ENCODE measurements at places on chromosomes 4 and X.
A peak's percentile ranks its signal among the peaks of the same experiment; 100 is the strongest.

- no peak for DNase-seq
Observed at GRCh38 chr4:185933078-185933581, 121.1 kb upstream of the SORBS2 start.

- DNase-seq = no peak
Observed at GRCh38 chr4:135552131-135552530, 1350.5 kb upstream of the PABPC4L start.

DNA sequence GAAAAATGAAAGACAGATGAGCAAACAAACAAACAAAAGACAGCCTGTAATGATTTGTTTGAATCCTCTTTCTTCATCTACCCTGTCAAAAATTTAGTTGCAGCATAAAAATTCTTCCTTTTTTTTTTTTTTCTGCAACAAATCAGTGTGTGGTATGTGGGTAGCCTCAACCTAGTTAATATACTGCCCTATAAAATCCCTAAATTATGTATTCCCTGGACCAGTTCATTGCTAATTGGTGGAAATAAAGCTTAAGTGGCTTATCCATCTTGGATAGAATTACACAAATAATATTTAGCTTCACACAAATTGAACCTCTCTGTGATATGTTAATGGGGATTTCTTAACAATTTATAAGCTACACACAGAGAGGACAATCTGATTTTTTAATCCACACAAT is 208.4 kb downstream of the NDST4 start:
- no peak for DNase-seq

GRCh38 chr4:41429280-41429669 is 108.7 kb upstream of the LIMCH1 start:
- DNase-seq = no peak

DNA sequence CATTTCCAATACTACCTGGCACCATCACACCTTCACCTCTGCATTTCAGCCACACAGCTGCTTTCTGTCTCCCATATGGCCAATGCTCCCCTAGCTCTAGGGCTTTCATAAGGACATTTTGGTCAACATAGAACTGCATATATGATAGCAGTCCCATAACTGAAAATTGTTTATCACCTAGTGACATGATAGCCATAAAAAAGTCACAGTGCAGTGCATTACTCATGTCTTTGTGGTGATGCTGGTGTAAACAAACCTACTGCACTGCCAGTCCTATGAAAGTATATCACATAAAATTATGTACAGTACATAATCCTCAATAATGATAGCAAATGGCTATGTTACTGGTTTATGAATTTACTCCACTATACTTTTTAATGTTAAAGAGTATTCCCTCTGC is 221.0 kb downstream of the NAF1 start:
- no peak for DNase-seq

- DNase-seq = no peak
Observed at GRCh38 chr4:12123707-12124106, 695.0 kb upstream of the HS3ST1 start.

DNA sequence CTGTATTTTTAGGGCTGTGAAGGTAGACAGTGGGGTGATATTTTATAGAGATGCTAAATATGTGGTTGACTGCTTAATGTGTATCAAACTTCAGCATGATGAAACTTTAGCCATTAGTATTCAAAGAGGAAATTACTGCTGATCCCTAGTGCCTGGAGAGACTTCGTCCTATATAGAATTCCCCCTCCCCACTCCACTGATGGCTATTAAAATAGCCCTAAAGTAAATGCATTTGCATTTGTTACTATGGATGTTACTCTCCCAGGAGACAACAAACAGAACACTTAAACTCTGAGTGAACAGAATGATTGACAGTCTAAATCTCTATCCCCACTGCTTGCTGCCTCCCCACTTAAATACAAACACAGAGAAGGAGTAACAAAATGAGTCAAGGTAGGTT is 39.1 kb downstream of the ADGRL3 start:
- DNase-seq = no peak

GRCh38 chrX:34218063-34218462 is 85.9 kb upstream of the FAM47A start:
- no peak for DNase-seq

DNA sequence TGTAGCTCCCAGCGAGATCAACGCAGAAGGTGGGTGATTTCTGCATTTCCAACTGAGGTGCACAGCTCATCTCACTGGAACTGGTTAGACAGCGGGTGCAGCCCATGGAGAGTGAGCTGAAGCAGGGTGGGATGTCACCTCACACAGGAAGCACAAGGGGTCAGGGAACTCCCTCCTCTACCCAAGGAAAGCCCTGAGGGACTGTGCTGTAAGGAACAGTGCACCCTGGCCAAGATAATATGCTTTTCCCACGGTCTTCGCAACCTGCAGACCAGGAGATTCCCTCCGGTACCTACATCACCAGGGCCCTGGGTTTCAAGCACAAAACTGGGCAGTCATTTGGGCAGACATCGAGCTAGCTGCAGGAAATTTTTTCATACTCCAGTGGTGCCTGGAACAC is 216.4 kb upstream of the TET2 start:
- no peak for DNase-seq

- DNase-seq = no peak
Observed at GRCh38 chr4:159682996-159683395, 580.1 kb downstream of the RAPGEF2 start.

GRCh38 chrX:86369847-86370630 is 221.8 kb downstream of the DACH2 start:
- no peak for DNase-seq

DNA sequence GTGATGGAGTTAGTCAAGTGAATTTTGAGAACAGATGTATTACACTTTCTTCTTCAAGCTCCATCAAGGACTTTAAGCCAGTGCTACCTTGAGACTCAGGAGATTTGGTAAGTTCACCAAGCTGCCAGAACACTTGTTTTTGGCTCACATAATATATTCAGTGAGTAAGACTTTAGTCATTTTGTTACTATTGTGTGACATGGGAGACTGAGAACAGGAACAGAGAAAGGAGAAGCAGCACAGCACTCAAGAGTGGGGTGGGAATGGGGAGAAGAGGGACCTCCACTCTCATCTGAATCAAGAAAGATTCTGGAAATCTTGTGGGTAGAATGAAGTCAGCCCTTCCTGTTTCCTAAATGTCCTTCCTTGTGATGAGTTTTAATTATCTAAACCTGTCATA is 87.3 kb upstream of the TET2 start:
- no peak for DNase-seq

- no peak for DNase-seq
Observed at GRCh38 chrX:107714206-107714891, 61.2 kb downstream of the TSC22D3 start.

DNA sequence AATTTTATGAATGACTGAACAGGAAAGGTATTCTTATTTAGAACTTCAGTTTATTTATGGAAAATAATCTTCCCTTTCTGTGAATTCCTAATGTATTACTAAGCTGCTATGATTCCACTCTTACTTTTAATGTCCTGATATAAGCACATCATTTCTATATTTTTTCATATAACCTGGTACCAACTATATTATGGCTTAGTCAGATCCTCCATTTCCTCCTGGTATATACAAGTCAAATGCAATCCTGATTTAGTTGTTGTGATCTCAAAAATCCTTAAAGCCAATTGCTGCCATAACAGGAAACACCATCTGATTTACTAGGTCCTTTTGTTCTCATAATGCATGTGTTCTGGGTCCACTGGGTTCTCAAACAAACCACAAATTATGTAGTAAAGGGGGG is 26.8 kb downstream of the TRMT2B start:
- no peak for DNase-seq

- DNase-seq = no peak
Observed at GRCh38 chrX:110414679-110415439, 56.2 kb downstream of the RTL9 start.

- DNase-seq = no peak
Observed at GRCh38 chrX:151397741-151398070, 700 bp downstream of the VMA21 start.

DNA sequence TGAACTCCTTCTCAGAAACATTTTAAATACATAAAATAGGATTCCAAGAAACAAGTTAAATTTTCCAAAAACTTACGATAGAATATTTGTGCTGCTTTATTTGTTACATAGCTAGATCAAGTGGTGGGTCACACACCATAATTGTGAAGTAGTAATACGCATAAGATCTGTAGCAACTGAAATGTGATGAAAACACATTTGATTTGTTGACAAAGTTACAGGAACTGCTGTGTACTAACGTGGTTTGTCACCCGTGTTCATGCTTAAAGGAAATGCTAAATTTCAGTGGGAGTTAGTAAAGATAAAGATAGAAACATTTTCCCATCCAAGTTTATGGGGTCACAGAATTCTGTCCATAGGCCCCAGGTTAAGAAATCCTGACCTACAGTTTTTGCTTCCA is 34.1 kb upstream of the PHEX start:
- no peak for DNase-seq

DNA sequence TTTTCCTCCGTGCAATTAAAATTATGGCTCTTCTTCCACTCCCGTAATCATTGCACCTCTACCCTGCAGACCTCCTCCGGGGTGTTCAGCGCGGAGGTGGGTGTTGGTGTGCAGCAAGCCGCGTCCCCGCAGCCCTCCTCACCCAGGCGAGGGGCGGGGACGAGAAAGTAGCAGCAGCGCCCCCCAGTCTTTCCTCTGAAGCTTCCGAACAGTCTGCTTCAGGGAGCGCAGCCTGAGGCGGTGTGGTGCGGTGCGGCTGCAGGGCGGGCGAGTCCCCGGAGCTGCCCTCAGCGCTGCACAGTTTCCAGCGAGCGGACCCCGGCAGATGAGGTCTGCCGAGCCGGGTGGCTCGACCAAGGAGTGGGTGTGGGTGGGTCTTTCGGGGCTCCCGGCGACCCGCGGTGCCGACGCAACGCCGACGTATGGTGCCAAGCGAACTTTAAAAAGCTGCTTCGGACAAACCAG is at the start of gene FRAS1:
FRAS1 (plus strand) TSS at position 189 of the 465 bp plus-strand sequence. CDS start 687 bp downstream, outside the sequence.
- peak; percentile 87 for DNase-seq

GRCh38 chr4:153651587-153651986 is 32.5 kb upstream of the TLR2 start:
- no peak for DNase-seq

DNA sequence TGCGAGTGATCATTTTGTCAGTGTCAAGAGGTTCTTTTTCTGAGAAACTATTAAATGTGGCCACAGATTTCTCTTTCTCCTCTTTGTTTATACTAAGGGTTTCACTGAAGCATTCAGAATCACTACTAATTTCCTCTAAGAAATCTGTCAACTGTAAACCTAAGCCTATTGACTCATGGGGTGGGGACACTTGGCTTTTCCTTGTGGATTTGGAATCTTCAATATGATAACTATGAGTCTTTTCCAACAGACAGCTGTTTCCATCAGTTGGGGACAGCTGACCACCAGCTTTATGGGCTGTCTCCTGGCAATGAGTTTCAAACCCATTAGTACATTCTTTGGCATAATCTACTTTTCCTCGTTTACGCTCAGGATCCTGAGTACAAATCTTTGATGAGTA is 13.8 kb downstream of the PGRMC1 start:
- no peak for DNase-seq

- DNase-seq = peak; percentile 85
Observed at GRCh38 chr4:122827879-122828601, 1.4 kb downstream of the FGF2 start.

GRCh38 chrX:140712413-140713173 is 3.0 kb downstream of the LINC00632 start:
- DNase-seq = peak; percentile 76

DNA sequence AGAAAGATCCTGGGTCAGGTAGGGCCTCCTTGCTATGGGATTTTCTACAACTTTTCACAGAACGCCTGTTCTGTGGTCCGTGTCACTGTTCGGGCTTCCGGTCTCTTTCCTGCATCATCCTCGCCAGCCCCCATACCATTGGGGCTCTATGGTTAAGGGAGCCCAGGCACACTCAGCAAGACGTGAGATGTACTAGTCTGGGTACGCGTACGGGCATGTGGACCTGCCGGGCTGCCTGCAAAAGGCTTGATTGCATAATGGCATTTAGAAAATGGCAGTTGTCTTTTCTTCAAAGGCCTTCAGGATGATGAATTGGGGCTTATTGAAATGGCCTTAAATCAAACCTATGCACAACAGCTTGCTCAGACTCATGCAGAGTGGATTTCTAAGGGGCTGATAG is 86.7 kb downstream of the CNGA2 start:
- DNase-seq = no peak

GRCh38 chr4:139202991-139203390 is 26.0 kb upstream of the ELF2 start:
- no peak for DNase-seq

- no peak for DNase-seq
Observed at GRCh38 chr4:122980860-122981259, 58.5 kb upstream of the NUDT6 start.

GRCh38 chr4:147644471-147644870 is 27.3 kb downstream of the TMEM184C start:
- DNase-seq = no peak

GRCh38 chr4:23388255-23388654 is 501.6 kb downstream of the PPARGC1A start:
- DNase-seq = no peak

DNA sequence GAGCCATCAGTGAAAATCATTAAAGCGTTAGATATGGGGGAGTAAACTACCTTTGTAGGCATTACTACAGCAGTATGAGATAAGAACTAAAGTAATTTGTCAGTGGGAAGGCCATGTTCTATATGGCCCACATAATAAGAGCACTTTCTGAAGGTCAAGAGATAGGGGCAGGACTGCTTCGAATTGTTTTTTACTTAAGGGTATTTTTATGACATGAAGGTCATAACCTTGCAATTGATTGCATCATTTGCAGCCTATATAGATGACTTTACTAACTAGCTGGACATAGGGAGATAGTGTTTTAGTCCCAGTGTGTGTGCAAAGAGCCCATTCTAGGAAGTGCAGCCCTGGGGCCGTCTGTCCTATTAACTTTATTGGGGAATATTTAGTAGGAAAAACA is 23.6 kb upstream of the GC start:
- DNase-seq = no peak

DNA sequence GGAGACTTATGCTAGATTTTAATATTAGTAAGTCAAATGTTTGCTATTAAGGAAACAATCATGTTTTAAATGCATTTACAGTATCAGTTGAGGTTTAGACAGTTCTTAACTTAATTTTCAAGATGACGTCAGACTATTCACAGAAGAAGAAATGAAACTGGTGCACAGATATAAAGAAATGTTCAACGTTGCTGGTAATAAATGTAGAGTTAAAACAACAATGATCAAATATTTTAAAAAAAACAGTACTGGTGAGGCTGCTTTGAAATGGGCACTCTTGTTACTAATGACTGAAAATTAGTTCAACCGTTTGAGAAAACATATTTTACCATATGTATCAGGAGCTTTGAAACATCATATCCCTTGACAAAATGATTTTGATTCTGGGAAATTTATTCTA is 44.2 kb downstream of the ABHD18 start:
- no peak for DNase-seq

- peak; percentile 30 for DNase-seq
Observed at GRCh38 chr4:182449930-182450439, 206.8 kb downstream of the TENM3 start.

DNA sequence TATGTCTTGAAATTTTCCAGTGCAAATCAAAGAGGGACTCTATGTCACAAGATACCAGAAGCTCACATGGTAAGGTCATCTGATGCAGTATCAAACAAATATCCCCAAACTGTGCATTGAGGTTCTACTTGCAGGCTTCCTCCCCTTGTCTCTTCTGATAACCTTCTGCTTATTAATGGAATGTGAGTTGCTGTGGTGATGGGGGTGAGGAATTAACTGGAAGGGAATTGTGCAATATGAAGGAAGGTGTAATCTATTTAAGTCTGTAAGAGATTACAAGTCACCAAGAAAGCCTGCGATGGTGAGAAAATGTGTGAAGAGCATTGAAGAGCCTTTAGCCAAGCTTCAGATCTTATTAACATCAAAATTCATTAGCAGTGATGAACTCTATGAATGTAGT is 15.4 kb upstream of the MAGED1 start:
- DNase-seq = no peak
